ENCODE measurements at places on chromosomes 12 and 14. TPM values are rescaled to one million over a fixed set of nuclear protein-coding genes. Genes with fewer than 3 reads are reported as not detected.

DNA sequence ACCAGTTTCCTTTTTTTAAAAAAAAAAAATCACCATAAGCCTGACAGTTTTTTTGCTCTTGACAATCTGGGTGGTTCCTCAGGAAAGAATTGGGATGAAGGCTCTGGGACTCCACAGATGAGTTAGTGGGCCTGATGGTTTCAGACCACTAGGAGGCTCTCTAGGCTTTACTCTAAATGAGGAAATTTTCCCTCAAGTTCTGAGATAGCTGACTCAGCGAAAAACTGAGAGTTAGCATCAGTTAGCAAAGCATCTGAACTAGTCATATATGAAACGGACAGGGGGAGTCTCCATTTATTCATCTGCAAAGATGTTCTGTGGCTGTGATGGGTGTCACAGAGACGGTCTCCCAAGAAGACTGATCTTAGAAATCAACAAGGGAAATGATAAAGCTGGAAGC is 314.3 kb upstream of the OR4E1 start:
- no peak for DNase-seq
- no peak overlapping the region for H3K4me3 ChIP-seq
- no peaks in the 10 kb centered on the region for H3K36me3 ChIP-seq
- H3K27me3 ChIP-seq: peaks cover 2% of the 10 kb centered on the region
- H3K27ac ChIP-seq: no peak overlapping the region

COX14 gene
- total RNA-seq: 23.3 TPM

RD3L gene
- not detected for total RNA-seq

GRCh38 chr14:105473033-105473676 is 1.5 kb upstream of the CRIP2 start:
- DNase-seq: no peak
- H3K4me3 ChIP-seq: no peak overlapping the region
- H3K36me3 ChIP-seq: no peaks in the 10 kb centered on the region

- H3K27me3 ChIP-seq: peaks cover 3% of the 10 kb centered on the region
- no peak for DNase-seq
- no peaks in the 10 kb centered on the region for H3K36me3 ChIP-seq
- H3K27ac ChIP-seq: peak overlapping the region; percentile 34
Measured at GRCh38 chr12:90085494-90086274, 377.0 kb upstream of the ATP2B1 start.

TNFAIP2 gene
- total RNA-seq: 4.3 TPM

DNA sequence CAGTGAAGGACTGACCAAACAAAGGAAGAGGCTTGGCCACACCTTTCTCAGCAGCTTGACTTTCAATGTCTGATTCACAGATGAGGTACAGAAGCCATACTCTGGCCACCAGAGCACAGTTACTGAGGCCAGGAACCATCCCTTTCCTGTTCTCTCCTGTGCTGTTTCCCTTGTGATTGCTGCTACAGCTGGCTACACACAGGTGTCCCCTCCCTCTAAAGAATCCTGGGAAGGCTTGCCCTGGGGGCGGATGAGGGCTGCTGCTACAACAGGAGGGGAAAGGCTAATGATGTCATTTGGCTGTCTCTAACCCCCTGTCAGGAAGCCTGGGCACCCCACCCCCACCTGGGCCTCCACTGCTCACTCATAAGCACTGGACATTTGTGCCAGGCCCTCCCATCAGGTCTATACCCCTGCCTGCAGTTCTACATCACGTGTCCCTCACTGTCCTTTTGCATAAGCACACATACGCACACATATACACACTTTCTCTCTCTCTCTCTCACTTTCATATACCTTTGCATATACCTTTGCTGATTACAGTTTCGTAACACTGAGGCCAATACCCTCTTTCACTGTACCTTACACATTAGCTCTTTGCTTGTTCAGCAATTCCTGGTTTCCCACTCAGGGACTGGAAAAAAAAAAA is 41.4 kb downstream of the PRPF40B start:
- peak; percentile 52 for DNase-seq
- peaks cover 5% of the 10 kb centered on the region for H3K36me3 ChIP-seq
- H3K4me1 ChIP-seq: peaks cover 15% of the 10 kb centered on the region
- H3K27ac ChIP-seq: peak overlapping the region; percentile 45
- peak overlapping the region; percentile 44 for H3K4me3 ChIP-seq

DNA sequence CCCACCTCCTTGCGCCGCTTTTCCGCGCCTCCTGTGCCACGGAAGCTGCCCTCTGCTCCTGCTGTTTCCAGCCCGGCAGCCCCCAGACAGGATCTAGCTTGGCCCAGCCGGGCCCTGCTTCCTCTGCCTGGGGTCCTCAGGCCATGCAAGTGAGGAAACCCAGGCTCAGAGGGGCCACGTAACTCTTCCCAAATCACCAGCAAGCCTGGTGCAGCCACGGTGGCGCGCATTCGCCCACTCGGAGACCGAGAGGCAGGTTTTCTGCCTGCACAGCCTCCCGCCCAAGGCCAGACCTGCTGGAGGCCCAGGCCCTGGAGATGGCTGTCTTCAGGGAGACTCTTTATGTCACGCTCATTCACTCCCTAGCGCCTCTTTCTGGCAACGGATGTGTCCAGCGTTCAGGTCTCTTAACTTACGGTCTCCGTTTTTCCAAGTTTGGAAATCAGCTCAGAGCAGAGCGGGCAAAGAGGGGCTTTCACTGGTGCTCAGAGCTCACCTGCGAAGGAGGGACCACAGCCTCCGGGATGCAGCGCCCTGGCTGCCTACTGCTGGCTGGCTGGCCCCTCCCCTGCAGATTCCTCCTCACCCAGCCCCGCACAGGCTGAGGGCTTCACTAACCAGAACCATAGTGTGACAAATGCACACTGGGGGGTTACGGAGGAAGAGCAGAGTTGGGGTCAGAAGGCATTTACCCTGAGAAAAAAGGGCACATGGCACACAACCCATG is 20.6 kb upstream of the CEP170B start:
- no peak overlapping the region for H3K27ac ChIP-seq
- H3K27me3 ChIP-seq: peaks cover 9% of the 10 kb centered on the region
- H3K4me1 ChIP-seq: no peaks in the 10 kb centered on the region
- peak overlapping the region; percentile 76 for H3K4me3 ChIP-seq
- H3K36me3 ChIP-seq: no peaks in the 10 kb centered on the region

NEUROD4 gene
- 206 TPM for total RNA-seq

All from glutamatergic neuron (in vitro differentiated cells).